ENCODE measurements at places on chromosomes 13 and 19. TPM values are rescaled to one million over a fixed set of nuclear protein-coding genes. Genes with fewer than 3 reads are reported as not detected.

DNA sequence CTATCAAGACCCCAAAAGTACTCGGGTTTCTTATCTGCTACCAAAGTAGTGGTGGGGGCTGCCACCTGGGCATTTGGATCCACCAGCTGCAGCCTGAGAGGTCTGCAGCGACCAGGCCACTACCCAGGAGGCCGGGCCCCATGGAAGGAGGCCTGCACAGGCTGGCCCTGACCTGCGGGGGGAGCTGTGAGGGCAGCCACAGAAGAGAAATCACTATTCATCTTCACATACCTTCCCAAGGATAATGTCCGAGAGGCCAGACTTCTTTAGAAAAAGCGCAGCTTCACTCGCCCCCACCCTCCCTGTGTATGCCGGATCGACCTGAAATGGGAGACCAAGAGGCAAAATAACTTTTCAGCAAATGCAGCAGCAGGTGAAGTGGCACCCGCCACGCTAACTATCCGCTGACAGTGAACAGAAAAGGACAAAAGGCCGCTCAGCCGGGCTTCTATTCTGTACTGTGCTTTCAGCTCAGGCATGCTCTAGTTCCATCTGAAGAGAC lies 30.1 kb downstream of the EPS15L1 start:
- DNase-seq, result no peak

The KASH5 gene
- 0.39 TPM for total RNA-seq

The IPO5 gene
- total RNA-seq, result 126 TPM

- DNase-seq, result no peak
Measured at GRCh38 chr13:77353995-77354394, 27.1 kb upstream of the MYCBP2 start.

The KLK12 gene
- total RNA-seq, result not detected

DNA sequence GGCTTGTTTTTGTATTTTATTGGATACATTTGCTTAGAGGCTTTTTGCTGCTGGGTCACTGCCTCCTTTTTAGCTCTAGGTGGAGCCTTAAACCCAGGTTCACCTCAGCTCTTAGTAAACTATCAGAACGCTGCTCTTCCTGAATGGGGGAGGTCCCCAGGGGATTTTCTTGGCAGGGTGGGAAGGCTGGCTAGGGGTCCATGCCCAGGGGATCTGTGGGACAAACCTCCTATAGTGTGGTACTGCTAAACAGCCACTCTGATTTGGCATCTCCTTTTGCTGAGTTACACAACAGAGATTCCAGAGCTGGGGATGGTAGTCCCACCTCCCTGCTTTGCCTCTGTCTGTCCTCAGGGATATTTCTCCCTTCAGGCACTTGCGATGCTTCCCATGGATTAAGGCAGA lies 204.9 kb downstream of the ZIC5 start:
- DNase-seq, result no peak

The FGF22 gene
- not detected for total RNA-seq

DNA sequence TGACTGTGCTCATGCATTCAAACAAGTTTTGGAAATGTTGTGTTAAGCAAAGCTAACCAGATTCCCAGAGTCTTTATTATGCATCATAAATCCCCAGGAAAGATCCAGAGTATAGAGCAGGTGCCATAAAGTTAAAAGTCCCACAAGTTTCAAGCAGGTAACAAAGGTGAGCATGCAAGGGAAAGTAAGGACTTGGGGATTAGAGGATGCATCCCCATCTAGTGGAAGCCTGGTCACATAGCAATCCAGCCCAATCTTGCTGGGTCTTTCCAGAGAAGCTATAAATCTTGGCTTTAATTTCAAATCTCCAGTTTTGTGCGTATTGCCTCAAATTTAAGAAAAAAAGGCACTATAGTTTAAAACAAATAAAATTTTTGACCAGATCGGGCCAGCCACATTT lies 72.7 kb downstream of the ZNF254 start:
- peak; percentile 43 for DNase-seq

The DMPK gene
- total RNA-seq, result 132 TPM

- DNase-seq, result no peak
Measured at GRCh38 chr13:64765636-64766035, 2464.5 kb downstream of the PCDH9 start.

- no peak for DNase-seq
Measured at GRCh38 chr19:9937001-9937411, 691 bp upstream of the OLFM2 start.

- no peak for DNase-seq
Measured at GRCh38 chr13:94825507-94825906, 113.2 kb upstream of the SOX21 start.

DNA sequence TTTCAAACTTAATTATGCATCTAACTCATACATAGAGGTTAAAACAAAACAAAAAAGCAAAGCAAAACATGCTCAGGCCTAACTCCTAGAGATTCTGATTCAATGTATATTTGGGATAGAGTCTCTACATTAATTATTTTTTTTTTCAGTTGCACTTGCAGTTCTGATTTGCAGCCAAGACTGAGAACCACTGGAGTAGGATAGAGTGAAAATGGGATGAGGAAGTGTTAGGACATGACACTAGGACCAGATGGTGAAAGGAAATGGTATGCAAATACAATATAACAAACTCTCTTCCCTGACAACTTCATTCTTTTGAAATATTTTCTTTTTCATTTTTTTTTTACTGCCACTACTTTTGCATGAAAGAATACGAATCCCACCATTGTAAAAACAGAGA lies 1.8 kb downstream of the CCDC122 start:
- DNase-seq, result no peak

GRCh38 chr13:113596321-113597200 lies 12.0 kb downstream of the TFDP1 start:
- DNase-seq, result no peak

DNA sequence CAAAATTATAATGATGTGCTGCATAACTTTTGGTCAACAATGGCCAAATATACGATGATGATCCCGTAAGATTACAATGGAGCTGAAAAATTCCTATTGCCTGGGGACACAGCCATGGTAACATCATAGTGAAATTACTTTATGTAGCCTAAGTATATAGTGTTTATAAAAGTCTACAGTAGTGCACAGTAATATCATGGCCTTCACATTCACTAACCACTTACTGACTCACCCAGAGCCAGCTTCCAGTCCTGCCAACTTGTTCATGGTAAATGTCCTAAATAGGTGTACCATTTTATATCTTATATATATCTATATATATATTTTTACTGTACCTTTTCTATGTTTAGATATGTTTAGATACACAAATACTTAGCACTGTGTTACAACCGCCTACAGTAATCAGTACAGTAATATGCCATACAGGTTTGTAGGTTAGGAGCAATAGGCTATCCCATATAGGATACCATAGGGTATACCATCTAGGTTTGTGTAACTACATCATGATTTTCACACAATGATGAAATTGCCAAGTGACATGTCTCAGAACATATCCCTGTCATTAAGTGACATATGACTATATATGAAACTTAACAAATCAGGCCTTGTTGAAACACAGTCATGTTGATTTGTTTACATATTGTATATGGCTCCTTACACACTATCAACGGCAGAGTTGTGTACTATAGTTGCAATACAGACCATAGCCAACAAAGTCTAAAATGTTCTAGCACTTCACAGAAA lies 23.7 kb downstream of the DIS3 start:
- no peak for DNase-seq

Data from PC-9 (cell line).